COR-L47 (cell line): ENCODE measurements at places on chromosomes 5 and 9.

GRCh38 chr9:78574354-78575045, 277.6 kb downstream of the PSAT1 start:
- DNase-seq, result no peak

GRCh38 chr5:19676895-19677294, 311.1 kb downstream of the CDH18 start:
- no peak for DNase-seq

DNA sequence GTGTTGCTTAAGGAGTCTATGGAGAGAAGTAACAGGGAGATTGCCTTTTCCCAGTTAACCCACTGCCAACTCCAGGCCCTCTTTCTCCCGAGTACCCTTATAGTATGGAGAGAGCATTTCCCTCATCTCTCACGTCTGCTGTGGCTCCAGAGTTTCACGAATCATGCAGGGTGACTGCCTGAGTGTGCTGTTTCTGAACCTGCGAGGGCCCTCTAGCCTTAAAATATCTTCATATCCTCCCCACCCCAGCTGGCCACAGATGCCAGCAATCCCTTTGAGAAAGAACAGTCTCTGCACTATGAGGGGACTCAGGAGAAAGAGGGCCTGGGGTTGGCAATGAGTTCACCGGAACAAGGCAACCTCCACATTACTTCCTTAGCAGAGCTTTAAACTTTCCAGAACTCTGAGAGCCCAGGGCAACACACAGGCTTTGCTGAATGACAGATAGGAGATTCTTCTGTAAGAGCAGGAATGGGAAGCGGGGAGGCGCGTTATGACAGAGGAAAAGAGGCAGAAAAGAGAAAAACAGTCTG, 81.6 kb upstream of the ANKH start:
- no peak for DNase-seq

DNA sequence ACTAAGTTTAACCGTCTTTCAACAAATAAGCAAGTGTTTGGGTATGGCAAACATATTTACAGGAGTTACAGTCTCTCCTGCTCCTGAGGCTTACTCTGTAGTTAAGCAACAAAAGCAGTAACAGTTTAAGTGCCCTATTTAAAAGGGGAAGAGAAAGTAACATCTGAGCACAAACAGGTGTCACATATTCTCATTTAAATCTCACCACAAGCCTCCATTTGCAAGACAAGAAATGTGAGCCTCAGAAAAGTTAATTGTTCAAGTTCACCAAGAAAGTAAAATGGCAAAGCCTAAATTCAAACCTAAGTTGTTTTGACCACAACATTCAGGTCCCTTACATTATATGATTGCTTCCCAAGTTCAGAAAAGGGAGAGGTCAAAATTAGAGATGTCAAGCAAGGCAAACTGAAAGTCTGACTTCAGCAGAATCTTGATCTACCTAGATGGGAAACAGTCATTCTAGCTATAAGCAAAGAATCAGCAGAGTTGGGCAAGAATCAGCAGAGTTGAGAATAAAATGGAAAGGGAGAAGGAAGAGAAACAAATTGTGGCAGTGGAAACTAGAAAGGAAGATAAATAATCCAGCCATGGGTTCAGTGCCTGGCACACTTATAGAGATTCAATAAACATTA, 93.4 kb downstream of the STRBP start:
- no peak for DNase-seq

DNA sequence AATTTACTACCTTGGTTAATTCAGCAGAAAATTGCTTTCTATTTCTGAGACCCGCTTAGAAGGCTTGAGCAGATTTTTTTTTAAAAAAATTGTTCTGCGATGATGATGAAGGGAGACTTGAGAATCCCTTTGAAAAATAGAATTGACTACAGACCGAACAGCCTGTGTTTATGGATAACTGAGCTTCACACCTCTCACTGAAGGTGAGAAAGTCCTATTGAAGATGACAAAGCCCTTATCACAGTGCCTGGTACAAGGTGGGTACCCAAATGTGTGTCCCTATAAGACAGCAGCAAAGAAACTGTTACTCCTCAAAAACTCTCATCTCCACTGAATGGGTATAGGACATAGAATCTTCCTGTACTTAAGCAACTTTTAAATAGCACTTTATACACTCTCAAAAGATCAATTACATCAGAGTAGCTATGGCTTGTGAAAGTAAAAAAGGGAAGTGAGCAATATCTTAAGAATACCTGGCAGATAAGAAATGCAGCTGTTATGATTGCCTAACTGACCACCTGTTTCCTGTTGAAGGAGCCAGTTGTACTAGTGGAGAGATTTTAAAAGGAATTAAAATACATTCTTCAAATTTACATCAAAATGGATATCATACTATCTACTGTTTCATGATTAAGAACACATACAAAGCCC, 419.7 kb downstream of the CHSY3 start:
- DNase-seq, result no peak

DNA sequence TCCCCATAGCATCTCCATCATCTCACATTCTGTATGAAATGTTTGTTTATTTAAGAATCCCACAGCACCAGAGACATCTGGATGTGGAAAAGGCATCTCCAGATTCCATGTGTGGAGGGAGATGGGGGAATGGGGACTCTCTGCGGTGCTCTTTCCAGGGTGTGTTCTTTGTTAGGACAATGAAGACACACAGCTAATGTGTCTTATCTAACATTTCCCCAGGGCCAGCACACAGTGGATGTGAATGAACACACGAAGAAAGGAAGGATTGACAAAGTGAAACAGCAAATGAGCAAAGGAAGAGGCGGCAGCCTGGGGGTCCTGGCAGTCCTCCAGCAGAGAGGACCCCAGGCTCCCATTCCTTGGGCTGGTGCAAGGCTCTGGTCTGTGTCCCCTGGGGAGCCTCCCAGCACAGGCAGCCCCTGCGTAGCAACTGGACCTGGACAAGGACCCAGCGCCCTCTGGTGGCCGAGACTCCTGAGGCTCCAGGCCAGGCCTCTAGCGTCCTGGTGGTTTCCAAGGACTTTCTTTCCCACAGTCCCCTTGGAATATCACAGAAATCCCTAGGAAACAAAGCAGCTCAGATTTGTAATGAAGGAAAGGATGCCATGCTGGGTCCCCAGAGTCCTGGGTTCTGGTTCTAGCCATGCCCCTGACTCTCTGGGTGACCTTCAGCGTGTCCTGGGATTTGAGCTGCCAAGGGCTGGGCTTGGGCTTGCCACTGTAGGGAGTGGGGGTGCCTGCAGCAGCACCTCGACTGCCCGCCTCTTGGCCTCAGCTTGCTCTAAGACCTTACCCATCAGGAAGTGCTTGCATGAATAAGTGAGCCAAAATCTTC, 3.5 kb upstream of the PDLIM7 start:
- peak; percentile 86 for DNase-seq

DNA sequence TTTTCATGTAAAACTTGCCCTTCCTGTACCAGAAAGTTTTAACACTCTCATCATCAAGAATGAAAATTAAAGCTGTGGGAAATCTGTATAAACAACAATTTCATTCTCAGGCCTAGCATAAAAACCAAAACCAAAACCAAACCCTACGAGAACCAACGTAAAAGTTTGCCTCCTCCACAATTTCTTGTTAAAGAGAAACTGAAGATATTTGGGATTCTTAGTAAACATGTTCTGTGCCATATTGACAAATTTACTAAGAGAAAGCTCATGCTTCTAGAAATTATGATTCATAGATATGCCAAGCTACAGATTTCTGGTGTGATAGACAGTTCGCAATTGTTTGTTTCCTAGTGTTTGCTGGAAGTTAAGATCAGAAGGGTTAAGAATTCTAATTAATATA, 801.0 kb upstream of the NUDT12 start:
- no peak for DNase-seq

DNA sequence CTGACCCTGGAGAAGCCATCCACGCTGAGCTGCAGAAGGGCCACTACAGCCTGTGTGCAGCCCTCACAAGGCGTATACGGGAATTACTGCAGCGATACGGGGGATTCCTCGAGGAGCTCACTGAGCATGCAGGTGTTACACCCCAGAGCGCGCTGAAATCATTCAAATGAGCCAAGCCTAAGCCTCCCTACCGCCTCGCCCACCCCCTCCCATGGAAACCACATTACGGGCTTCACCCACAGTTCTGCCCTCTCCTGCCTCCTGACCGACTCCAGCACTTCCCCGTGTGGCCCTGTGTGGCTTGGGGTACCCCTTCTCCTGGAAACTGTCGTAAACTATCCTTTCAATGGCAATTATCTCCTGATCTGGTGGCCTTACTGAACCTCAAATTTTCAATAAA, 13.3 kb downstream of the SURF6 start:
- DNase-seq, result no peak

DNA sequence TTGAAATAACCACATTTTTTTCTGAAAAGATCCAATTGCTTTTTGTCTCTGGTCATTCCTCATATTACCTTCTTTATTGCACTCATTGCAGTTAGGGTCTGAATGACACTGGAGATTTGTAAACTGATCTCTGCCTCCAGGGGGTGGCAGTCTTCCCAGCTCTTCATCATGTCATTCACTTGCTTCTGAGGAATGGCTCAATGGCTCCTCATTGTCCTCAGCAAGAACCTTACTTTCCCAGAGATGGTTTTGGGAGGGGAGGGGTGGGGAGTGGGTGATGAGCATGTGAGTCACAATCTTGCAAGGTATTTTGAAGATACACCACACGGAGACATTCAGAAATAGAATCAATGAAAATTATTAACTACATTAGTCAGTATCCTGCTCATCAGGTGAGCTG, 159.8 kb upstream of the GAS1 start:
- DNase-seq, result no peak

DNA sequence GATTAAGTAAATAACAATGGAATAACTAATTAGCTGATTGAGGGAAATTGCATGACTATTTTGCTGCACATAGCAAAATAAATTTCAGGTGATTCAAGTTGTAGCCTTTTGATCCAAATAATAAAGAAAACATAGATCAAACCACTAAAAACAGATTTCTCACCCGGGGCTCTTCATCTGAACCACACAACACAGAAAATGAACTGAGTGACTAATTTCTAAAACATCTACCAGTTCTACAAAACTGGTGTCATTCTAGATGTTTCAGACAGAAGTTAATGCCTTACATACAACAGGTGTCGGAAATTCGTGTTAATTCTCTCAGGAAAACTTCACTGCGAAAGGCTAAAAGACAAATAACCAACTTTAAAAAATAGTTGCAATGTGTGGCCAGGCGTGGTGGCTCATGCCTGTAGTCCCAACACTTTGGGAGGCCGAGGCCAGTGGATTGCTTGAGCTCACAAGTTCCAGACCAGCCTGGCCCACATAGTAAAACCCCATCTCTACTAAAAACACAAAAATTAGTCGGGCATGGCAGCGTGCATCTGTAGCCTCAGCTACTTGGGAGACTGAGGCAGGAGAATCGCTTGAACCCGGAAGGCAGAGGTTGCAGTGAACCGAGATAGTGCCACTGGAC, 6.9 kb downstream of the PROP1 start:
- no peak for DNase-seq

GRCh38 chr5:176660860-176661641, 13.8 kb downstream of the TSPAN17 start:
- DNase-seq, result peak; percentile 67

- DNase-seq, result peak; percentile 22
Measured at GRCh38 chr9:105694848-105695581, 674 bp downstream of the TMEM38B start.

- no peak for DNase-seq
Measured at GRCh38 chr5:53397845-53398244, 82.6 kb upstream of the FST start.

GRCh38 chr5:83718195-83718825, 2.3 kb downstream of the HAPLN1 start:
- DNase-seq, result peak; percentile 69

GRCh38 chr5:122997294-122997693, 39.2 kb downstream of the PPIC start:
- DNase-seq, result peak; percentile 45

- no peak for DNase-seq
Measured at GRCh38 chr9:4805191-4805918, 12.6 kb downstream of the RCL1 start.

DNA sequence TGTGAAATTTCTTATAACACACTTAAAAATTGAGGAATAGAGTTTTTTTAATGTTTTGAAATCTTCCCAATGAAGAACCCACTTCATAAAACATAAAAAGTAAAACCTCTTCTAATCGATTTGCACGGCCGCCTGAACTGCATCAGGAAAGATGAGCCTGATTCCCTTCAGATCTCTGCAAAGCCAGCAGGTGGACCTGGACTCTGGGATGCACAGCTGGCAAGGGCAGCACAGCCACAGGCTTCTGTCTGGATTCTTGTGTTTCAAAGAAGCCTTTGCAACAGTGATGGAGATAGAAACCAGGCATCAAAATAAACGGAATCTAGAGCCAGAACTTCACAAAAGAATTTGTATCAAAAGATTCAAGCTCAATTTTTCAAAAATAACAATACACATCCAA, 36.0 kb upstream of the SPATA31C2 start:
- no peak for DNase-seq

DNA sequence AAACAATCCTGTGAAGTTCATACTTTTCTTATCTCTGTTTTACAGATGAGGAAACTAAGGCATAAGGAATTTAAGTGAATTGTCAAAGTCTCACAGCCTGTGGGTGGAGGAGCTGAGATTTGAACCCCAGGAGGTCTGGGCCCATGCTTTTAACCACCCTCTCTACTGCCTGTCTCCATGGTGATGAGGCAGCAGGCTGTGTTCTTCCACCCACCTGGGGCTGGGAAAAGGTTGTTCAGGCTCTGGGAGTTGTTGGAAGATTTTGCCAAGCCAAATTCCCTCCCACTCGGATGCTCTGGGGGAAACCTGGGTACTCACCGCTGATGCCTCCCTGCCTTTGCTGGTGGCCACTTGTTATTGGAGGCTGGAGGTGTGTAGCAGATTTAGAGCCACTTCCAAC, 18.3 kb upstream of the SYNPO start:
- peak; percentile 57 for DNase-seq

DNA sequence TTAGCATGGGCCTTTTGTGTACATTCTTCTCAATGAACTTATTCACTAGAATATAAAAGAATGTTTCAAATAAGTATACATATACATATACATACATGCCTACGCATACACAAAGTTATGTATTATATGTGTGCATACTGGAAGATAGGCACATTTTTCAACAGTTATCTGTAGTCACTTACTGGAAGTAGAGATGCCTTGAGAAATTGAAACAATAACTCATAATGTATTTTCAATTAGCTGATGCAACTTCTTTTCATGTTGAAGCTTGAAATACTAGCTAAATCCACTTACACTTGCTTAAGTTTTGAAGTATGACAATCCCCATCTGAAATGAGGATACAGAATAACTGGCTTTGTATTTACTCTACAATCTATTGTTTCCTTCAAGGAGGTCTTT, 469.0 kb upstream of the PTGER4 start:
- no peak for DNase-seq

DNA sequence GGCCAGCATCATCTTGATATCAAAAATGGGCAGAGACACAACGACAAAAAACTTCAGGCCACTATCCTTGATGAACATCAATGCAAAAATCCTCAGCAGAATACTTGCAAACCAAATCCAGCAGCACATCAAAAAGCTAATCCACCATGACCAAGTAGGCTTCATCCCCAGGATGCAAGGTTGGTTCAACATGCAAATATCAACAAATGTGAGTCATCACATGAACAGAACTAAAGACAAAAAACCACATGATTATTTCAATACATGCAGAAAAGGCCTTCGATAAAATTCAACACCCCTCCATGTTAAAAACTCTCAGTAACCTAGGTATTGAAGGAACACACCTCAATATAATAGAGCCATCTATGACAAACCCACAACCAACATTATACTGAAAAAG, 8.5 kb downstream of the MTREX start:
- DNase-seq, result no peak

- no peak for DNase-seq
Measured at GRCh38 chr9:113461285-113461684, 2.2 kb upstream of the RGS3 start.

GRCh38 chr5:150291388-150292385, 2.1 kb upstream of the CAMK2A start:
- no peak for DNase-seq

GRCh38 chr9:75088646-75089372, 495 bp downstream of the OSTF1 start:
- peak; percentile 64 for DNase-seq
